Endothelial cell (in vitro differentiated cells): ENCODE measurements at places on chromosomes 5 and 9. TPM values are rescaled to one million over a fixed set of nuclear protein-coding genes. Genes with fewer than 3 reads are reported as not detected.

CEL gene
- 4.2 TPM for total RNA-seq

DNA sequence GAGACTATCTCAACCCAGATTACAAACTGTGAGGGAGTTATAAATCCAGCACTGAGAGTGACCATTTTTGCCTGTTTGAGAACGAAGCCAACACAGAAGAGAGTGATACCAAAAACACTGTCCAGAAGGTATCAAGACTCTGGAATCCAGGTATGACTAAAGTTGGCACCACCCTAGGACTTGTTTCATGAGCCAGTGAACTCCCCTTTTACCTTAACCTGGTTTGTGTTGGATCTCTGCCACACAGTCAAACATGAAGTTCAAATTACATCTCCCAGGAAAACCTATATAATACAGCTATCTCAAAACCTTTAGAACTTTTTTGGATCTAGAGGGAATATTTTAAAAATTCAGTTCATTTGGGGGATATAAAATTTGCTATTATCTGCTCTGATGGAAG lies 11.4 kb downstream of the ZBTB5 start:
- no peak for DNase-seq
- no peaks in the 10 kb centered on the region for H3K4me1 ChIP-seq
- no peak overlapping the region for H3K4me3 ChIP-seq
- H3K27me3 ChIP-seq, result peaks cover 1% of the 10 kb centered on the region

STK32A gene
- 0.87 TPM for total RNA-seq

- H3K27me3 ChIP-seq, result no peaks in the 10 kb centered on the region
- H3K4me1 ChIP-seq, result peaks cover 18% of the 10 kb centered on the region
- no peak for DNase-seq
- no peaks in the 10 kb centered on the region for H3K36me3 ChIP-seq
- H3K27ac ChIP-seq, result no peak overlapping the region
Observed at GRCh38 chr5:52784737-52785136, 3.0 kb upstream of the ITGA1 start.

ANKRD34B gene
- 0.62 TPM for total RNA-seq

GRCh38 chr9:14883310-14883944 lies 26.8 kb downstream of the FREM1 start:
- H3K4me3 ChIP-seq, result no peak overlapping the region
- H3K36me3 ChIP-seq, result no peaks in the 10 kb centered on the region
- no peak overlapping the region for H3K27ac ChIP-seq
- no peak for DNase-seq
- H3K27me3 ChIP-seq, result no peaks in the 10 kb centered on the region

INSL4 gene
- total RNA-seq, result not detected

DNA sequence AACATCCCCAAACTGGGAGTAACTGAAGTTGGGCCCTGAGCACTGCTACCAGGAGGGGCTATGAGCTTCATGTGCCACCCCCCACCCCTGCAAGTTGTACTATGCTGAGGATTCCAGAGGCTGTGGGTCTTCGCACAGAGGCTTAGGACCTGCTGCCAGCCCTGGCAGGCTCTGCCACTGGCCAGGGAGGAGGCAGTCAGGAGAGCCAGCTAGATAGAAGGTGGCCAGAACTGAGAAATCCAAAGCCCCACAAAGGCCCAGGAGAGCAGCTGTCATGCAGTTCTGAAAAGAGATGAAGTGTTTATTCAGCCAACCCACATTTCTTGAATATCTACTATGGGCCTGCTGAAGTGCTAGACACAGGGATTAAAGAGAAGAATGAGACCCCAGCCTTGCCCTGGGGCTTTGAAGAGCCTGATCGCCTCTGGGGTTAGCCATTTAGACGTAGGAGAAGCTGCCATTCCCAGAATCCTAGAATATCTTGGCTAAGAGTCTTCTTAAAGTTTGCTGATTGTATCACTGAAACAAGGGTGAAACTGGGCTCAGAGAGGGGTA lies 1.4 kb downstream of the ALAD start:
- no peak overlapping the region for H3K27ac ChIP-seq
- no peak for DNase-seq
- H3K27me3 ChIP-seq, result peaks cover 3% of the 10 kb centered on the region
- peaks cover 11% of the 10 kb centered on the region for H3K4me1 ChIP-seq
- H3K36me3 ChIP-seq, result peaks cover 5% of the 10 kb centered on the region

LRRC70 gene
- 35.0 TPM for total RNA-seq

GRCh38 chr9:126001581-126002225 lies 254.5 kb downstream of the PBX3 start:
- no peaks in the 10 kb centered on the region for H3K36me3 ChIP-seq
- no peak for DNase-seq
- H3K27me3 ChIP-seq, result no peaks in the 10 kb centered on the region
- H3K4me3 ChIP-seq, result no peak overlapping the region
- H3K4me1 ChIP-seq, result no peaks in the 10 kb centered on the region

DNA sequence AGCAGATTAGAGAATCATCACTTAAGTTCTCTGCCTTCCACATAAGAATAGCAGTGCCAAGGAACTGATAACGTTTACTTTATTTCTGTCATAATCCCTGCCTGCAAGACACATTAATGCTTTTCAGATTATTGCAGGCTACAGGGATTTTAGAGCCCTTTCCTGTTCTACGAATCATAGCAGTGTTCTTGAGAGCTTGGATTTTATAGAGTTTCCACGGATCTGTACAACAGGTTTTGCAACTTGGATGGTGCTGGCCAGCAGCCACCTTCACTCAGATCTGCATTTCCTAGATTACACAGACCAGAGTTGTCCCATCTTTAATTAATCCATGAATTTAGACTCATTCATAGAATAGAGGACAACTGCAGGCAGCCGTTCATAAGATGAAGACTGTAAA lies 38.1 kb downstream of the SLC12A2 start:
- H3K4me3 ChIP-seq, result no peak overlapping the region
- H3K27me3 ChIP-seq, result no peaks in the 10 kb centered on the region
- peaks cover 4% of the 10 kb centered on the region for H3K4me1 ChIP-seq
- H3K36me3 ChIP-seq, result peaks cover 18% of the 10 kb centered on the region
- H3K27ac ChIP-seq, result no peak overlapping the region

DNA sequence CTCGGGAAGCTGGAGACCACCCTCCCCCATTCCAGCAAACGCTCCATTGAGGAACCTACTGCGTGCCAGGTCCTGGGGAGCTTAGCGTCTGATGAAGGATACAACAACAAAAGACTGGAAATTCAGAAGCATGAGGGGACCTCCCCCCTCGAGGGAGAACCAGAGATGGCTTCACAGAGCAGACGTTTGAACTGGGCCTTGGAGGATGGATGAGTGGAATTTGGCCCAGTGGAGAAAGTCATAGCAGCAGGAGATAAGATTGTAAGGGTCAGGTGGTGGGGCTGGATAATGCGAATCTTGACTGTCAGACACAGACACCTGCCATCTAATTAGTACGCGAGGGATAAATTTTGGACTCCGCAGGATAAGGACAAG lies 1.2 kb upstream of the SLC25A51 start:
- H3K36me3 ChIP-seq, result no peaks in the 10 kb centered on the region
- peaks cover 9% of the 10 kb centered on the region for H3K4me1 ChIP-seq
- DNase-seq, result no peak
- H3K4me3 ChIP-seq, result no peak overlapping the region
- peaks cover 1% of the 10 kb centered on the region for H3K27me3 ChIP-seq
- no peak overlapping the region for H3K27ac ChIP-seq
